ENCODE measurements at places on chromosomes 4 and X.

DNA sequence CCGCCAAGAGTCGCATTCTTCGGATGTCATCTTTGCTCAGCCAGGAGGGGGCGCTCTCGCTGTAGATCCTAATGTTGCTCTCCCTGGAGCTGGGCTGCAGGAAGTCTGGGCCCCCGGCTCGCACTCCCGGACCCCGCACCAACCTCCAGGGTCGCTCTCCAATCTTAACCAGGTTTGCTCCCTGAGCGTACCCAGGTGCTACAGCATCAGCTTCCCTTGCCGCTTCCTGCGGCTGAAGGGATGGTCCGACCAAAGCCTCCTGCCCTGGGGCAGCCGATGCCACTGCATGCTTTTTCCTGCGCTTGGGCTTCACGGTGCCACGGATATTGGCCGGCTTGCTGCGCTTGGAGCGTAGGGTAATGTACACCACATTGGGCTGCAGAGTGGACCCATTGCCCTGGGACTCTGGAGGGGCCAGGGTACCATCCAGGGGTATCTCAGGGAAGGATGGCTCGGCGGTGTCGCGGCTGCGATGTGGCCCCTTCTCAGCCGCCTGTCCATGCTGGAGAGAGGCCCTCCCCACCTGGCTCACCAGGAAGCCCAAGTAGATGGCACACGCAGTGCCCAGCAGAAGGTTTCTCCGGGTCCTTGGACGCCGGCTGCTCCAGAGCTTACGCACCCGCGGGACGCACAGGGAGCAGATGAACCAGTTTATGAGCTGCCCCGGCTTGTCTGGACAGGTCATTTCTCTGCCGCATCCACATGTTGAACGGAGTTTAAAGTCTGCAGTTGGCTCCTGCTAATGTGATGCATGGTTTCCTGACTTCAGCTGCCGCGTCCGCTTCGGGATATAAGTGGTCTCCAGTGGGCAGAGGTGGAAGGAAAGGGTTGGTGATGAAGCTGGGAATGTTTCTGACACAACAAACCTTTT is 1.9 kb downstream of the GASK1B start:
- no peak for DNase-seq

- DNase-seq: no peak
Measured at GRCh38 chrX:103513067-103513466, 6.2 kb downstream of the RAB40A start.

DNA sequence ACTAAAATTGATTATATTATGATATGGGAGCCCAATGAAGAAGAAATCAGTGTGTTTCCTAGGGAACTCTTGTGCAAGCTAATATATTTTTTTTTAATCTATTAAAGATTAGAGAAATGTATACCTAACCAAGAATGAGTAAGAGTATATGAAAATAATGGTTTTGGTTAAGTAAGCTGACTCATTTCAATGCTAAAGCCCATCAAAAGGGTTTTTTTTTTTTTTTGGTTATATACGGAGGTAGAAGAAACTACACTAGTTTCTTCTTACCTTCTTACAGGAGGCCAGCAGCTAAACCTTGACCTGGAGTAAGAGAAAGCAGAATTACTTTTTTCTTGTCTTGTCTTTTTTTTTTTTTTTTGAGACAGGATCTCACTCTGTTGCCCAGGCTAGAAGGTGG is 27.5 kb downstream of the RUFY3 start:
- no peak for DNase-seq

GRCh38 chr4:160375772-160376452 is 1273.0 kb downstream of the RAPGEF2 start:
- DNase-seq: peak; percentile 22

DNA sequence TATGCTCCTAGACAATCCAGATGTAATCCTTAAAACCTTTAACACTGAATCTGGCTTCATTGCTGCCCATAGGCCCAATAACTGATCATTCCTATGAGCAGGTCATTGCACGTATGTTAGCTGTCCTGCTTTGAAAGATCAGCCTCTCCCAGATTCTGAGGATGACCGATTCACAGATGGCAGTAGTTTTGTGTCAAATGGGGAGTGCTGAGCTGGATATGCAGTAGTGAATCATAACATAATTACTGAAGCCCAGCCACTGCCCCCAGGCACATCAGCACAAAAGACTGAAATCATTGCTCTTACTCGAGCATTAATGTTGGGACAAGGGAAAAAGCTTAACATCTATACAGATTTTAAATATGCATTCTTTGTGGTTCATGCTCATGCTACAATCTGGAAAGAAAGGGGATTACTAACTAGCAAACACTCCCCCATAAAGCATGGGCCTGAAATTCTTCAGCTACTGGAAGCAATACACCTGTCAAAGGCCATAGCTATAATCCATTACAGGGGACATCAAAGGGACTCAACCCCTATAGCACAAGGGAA is 16.4 kb upstream of the ZNF280C start:
- DNase-seq: no peak

GRCh38 chr4:75708218-75708691 is 16.1 kb upstream of the USO1 start:
- DNase-seq: no peak

GRCh38 chr4:141435446-141436225 is 200.7 kb upstream of the IL15 start:
- DNase-seq: no peak

DNA sequence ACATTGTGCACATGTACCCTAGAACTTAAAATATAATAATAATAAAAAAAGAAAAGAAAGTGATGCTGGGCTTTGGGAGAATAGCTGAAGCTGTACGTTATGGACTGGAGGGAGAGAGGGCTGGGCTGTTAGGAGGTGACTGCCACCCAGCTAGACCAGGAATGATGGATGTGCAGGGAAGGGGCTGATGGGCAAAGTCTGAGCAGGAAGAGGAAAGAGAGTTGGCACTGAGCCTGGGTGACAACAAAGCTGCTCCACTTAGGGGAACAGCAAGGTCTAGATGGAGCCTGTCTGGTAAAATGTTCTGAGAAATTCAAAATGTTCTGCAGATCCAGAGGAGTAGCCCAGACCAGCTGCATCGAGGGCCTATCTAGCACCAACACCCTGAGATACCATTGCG is 32.3 kb downstream of the MED28 start:
- DNase-seq: no peak

DNA sequence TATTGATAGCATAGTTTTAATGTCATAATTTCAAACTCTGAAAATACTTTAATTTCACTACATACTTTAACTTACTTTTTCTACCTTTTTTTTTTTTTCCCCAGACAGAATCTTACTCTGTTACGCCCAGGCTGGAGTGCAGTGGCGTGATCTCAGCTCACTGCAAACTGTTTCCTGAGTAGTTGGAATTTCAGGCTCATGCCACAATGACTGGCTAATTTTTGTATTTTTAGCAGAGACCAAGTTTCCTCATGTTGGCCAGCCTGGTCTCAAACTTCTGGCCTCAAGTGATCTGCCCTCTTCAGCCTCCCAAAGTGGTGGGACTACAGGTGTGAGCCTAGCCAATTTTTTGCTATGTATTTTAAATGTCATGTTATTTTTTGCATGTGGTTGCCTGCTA is 741.6 kb downstream of the TRAM1L1 start:
- no peak for DNase-seq

GRCh38 chr4:79597266-79597665 is 189.2 kb upstream of the GK2 start:
- DNase-seq: peak; percentile 78

- no peak for DNase-seq
Measured at GRCh38 chr4:6928081-6928480, 18.5 kb downstream of the TBC1D14 start.

GRCh38 chrX:68945603-68946228 is 116.9 kb downstream of the EFNB1 start:
- DNase-seq: peak; percentile 45

- peak; percentile 27 for DNase-seq
Measured at GRCh38 chr4:106315476-106315967, 487 bp downstream of the TBCK start.

- DNase-seq: no peak
Measured at GRCh38 chr4:11609751-11610150, 181.1 kb upstream of the HS3ST1 start.

DNA sequence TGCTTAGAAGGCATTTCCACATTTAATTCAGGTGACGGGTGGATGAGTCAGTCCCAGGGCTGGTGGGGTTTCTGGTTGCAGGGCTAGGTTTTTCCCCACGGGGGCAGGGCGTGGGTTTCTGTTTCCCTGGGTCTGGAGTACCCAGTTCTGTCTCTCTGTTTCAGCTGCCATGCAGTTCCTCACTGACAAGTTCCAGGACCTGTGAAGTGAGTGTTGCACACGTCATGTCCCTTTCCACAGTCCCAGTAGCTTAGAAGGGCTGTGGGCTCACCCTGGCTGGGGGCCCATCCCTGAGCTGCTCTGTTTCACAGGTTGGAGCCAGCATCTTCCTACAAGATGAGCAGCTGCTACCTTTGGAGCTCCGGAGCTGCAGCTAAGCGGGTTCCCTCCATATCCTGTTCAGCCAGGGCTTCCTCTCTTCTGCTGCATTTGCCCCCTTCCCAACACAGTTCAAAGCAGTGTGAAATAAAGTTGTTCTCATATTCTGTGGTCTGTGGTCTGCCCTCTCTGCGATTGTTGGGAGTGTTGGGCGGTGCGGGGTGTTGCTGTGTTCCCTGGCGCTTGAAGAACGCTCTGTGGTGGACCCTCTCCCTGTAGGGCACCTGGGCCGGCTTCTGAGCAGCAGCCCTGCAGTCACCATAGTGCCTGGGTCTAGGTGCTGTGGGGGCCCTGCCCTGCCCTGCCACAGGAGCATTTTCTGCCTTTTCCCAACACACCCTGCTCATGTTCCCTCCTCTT is 3.9 kb downstream of the LOC101059915 start:
- DNase-seq: no peak

- no peak for DNase-seq
Measured at GRCh38 chr4:163591614-163592020, 97.1 kb downstream of the TMA16 start.

DNA sequence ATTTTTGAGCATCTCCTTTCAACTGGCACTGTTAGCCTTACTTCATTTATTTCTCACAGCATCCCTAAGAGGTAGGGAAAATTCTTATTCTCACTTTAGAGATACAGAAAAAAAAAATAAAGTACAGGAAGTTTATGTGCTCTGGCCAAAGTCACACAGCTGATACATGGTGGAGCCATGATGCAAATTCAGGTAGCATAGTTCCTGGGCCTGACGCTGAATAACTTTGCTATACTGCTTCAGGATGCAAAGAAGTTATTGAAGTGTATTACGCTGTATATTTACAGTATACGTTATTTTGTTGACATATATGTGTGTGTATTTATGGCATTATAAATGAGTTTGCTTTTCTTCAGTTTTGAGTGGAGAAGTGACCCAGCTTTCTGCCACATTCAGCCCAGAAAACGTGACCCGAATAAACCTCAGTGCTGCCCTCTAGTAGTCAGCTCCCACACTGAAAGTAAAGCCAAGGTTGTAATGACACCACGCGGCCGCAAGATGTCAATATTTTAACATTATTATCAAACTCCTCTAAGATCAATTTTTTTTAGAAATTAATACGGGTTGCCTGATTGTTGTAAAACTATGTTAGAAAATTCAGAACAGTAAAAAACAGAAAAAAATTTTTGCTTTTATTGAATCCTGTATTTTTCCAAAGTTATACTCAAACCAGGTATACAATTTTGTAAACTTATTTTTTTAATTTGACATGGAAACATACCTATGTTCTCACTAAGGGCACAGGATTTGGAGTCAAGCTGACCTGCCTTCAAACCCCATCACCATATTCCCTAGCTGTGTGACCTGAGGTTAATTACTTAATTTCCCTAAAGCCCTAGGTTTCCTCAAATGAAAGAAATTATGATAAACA is 3.8 kb upstream of the GUCY2F start:
- DNase-seq: peak; percentile 64

GRCh38 chrX:122868631-122869030 is 315.4 kb upstream of the GRIA3 start:
- DNase-seq: peak; percentile 5

GRCh38 chrX:151538190-151539122 is 25.0 kb upstream of the PASD1 start:
- no peak for DNase-seq

- DNase-seq: peak; percentile 78
Measured at GRCh38 chr4:82715731-82716617, 82.6 kb downstream of the SCD5 start.

- no peak for DNase-seq
Measured at GRCh38 chr4:89863533-89863932, 26.6 kb upstream of the SNCA start.

GRCh38 chrX:13219991-13220764 is 99.7 kb downstream of the ATXN3L start:
- DNase-seq: peak; percentile 70

GRCh38 chrX:30309139-30309571 is at the start of gene NR0B1:
TSS of gene NR0B1 (minus strand) at chrX:30309390. CDS start at chrX:30309363, 27 bp downstream.
- DNase-seq: no peak

DNA sequence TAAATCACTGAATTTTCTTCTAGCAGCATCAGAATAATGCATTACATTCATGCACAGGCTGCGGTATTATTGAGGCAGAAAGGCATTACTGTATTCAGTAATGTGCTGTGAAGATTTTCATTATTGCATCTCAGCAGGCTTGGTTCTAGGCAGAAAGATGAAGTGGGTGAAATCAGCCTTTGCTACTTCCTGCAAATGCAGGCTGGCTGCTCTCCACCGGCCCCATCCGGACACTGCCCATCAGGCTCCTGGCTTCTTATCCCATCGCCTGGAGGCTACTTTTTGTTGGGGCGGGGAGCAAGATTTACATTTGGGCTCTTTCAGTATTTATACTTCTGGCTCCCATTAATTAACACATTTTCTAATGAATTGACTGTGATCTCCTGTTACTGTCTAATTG is 117.8 kb downstream of the FRAS1 start:
- DNase-seq: no peak

DNA sequence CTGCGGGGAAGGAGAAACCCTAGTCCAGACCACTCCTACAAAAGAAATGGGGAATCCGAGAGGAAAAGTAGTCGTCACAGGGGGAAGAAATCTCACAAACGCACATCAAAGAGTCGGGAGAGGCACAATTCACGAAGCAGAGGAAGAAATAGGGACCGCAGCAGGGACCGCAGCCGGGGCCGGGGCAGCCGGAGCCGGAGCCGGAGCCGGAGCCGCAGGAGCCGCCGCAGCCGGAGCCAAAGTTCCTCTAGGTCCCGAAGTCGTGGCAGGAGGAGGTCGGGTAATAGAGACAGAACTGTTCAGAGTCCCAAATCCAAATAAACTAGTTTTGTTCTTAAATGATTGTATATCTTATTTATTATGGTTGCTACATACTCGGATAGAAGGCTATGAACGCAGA is 31.7 kb downstream of the AP1S2 start:
- no peak for DNase-seq

- no peak for DNase-seq
Measured at GRCh38 chrX:79631526-79631925, 264.4 kb upstream of the ITM2A start.

DNA sequence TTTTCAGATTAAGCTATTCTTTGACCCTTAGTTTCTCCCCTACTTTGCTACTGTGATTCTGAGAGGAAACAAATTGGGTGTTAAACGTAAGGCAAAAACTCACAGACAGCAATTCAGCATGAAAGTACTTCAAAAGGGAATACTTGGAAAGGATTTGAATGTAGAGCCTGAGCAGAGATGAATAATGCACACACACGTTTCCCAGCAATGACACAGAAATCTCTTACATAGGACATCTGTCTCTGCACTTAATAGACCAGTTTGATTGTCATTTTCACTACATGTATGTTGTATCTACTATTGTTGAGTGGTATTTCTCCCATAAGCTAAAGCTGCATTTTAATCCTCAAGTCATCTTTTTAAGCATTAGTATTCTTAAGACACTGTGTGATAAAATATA is 166.1 kb upstream of the TEX13C start:
- DNase-seq: no peak

- no peak for DNase-seq
Measured at GRCh38 chrX:50003927-50004326, 81.5 kb downstream of the CLCN5 start.

GRCh38 chrX:103400931-103401330 is 24.6 kb downstream of the BEX3 start:
- DNase-seq: no peak

- no peak for DNase-seq
Measured at GRCh38 chr4:60482921-60483351, 717.2 kb upstream of the ADGRL3 start.
